ENCODE measurements at places on chromosomes 2 and 18.

GRCh38 chr2:31207790-31208189 lies 9.5 kb downstream of the CAPN14 start:
- DNase-seq = no peak

GRCh38 chr2:189402932-189403331 lies 38.3 kb upstream of the WDR75 start:
- no peak for DNase-seq

- no peak for DNase-seq
Measured at GRCh38 chr2:56209701-56210100, 25.9 kb downstream of the CCDC85A start.

DNA sequence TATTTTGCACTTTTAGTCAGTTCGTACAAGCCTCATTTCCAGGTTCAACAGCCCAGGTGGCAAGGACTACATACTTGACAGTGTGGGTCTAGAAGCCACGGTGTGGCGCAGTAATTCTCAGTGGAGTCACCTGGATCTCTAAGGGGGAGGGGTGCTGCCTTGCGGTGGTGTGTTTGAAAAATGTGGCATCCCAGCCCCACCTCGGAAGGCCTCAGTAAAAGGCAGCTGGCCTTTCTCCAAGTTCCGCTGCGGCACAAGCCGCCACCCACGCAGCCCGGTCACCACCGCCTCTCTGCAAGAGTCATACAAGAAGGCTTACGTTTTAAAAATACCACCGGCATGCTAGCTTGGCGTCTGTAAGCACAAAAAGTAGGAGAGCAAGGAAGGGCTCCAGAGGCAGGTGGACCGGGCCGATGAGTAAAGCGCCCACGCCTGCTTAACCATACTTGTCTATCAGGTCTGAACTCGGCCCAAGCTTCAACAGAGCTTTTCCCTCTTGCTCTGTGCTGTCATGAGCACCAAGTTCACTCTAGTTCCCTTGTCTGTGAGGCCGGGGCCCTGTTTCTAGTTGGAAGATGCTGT lies 49.5 kb downstream of the SPRED2 start:
- DNase-seq = peak; percentile 88

DNA sequence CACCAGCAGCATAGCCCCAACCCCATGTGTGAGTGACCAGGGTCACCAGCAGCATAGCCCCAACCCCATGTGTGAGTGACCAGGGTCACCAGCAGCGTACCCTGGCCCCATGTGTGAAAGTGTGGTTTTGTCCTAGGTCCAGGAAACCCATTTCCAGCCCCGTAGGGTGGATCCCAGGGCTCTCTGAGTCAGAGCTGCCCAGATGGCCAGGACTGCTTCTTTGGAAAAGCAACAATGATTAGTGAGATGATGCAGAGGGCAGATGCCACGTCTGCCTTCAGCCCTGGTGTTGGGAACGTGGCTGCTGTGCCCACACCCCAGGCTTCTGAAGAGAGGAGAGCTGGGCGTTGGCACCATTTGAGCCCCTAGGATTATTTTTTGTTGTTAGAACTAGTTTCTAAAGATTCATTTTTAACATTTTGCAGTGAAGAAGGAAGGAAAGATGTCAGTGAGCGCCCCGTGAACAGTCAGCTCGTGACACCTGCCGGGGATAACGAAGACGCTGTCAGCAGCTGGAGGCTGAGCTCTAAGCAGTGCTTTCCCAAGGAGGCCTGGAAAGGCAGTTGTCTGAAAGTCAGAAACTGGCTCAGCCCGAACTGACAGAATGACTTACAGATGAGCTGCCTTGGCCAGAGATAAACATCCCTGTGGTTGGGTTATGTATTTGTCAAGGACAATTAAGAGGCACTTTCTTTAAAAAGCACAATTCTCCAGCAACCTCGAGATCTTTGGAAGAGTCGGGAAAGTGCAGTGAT lies 32.1 kb upstream of the KCNG2 start:
- DNase-seq = no peak

GRCh38 chr2:173749315-173749714 lies 215.9 kb downstream of the SP3 start:
- DNase-seq = no peak

DNA sequence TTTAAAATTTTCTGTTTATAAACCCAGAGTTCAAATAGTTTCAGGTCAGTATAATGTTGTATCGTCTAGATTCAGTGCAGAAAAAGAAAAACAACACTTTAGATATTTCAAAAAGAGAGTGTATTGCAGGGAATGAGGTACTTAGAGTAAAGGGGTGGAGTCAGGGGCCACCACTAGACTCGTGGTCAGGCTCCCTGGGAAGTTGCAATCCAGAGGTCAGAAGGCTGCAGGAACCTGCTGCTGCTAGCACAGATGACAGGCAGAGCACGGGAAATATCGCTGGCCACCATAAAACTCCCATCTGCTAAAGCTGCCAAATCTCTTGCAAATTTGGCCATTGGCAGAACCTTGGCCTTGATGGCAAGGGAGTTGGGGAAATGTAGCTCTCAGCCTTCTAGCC lies 64.6 kb downstream of the THNSL2 start:
- DNase-seq = no peak
